ENCODE measurements at places on chromosomes 2 and 18. TPM values are rescaled to one million over a fixed set of nuclear protein-coding genes. Genes with fewer than 3 reads are reported as not detected.
A peak's percentile ranks its signal among the peaks of the same experiment; 100 is the strongest.

Gene UGT1A3
- total RNA-seq: not detected

DNA sequence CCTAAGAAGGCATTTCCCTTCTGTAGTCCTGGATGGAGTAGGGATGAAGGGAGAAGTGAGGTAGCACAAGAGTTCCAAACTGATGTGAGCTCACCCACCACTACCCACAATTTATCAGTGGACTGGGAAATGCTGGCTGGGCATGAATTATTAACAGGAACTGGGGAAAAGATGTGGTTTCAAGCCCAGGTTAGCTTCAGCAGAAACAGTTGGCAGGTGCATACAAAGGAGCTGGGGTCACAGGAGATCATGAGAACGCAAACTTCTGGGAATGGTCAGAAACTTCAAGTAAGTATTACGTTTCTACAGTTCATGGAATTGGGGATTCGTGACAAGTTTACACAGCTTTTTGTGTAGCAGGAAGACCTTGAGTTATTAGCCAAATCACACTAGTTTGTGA lies 5.4 kb downstream of the CCDC141 start:
- no peak for DNase-seq

- DNase-seq: no peak
Measured at GRCh38 chr2:127660291-127660578, 14.3 kb downstream of the GPR17 start.

- no peak for DNase-seq
Measured at GRCh38 chr2:109060496-109060895, 68.5 kb upstream of the SH3RF3 start.

Gene SIX3
- total RNA-seq: not detected

GRCh38 chr18:59792353-59792752 lies 95.1 kb upstream of the CCBE1 start:
- DNase-seq: no peak

- no peak for DNase-seq
Measured at GRCh38 chr2:195647302-195647701, 9.7 kb upstream of the SLC39A10 start.

DNA sequence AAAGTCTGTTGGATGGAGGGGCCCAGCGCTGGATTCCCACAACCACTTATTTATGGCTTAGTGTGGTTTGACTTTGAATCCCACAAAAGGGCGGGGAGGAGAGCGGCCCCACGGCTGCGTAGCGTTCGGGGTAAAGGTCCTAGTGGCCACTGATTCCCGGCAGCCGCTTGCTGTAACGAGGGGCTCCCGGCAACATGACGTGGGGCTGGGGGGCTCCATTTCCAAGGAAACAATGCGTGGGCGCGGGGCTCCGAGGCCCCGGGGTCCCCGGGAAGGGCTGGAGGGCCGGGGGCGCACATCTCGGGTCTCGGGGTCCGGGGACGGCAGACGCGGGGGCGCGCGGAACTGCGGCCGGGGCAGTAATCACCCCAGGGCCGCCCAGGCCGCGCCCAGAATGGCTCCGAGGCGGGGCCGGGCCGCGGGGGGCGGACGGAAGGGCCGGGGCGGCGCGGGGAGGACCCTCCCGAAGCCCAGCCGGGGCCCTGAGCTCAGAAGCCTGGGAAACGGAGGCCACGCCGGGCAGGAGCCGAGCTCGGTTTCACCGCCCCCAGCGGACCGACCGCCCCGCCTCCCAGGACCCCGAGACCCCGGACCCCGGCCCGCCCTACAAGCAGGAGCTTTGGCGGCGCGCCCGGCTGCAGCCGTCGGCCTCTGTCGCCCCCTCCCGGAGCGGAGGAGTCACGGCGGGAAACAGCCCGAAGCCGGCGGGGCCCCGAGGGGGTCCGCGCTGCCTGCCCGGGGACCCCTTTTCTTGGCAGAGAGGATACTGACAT lies 11.9 kb upstream of the MLPH start:
- DNase-seq: peak; percentile 88

Gene ERMN
- total RNA-seq: 3.6 TPM

GRCh38 chr2:62933398-62933917 lies 117.2 kb upstream of the OTX1 start:
- no peak for DNase-seq

DNA sequence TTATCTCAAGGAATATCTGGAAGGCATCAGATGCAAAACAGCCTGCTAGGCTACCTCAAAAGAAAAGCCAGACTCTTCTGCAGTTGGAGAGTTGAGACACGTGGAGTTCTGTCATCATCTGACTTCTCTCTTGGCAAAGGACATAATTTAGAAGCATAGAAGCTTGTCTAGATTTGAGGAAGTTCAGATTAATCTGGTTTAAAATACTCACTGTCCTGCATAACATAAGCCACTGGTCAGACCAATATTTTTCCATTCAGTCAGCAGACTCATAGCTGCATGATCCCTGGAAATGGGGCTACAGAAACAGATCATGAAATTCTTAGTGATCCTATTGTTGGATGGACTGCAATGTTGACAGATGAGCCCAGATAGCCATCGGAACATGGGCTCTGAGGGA lies 349.0 kb downstream of the TXNL1 start:
- DNase-seq: no peak

Gene E2F6
- total RNA-seq: 9.8 TPM

GRCh38 chr2:242029422-242030225 lies 160.1 kb downstream of the RTP5 start:
- DNase-seq: no peak

DNA sequence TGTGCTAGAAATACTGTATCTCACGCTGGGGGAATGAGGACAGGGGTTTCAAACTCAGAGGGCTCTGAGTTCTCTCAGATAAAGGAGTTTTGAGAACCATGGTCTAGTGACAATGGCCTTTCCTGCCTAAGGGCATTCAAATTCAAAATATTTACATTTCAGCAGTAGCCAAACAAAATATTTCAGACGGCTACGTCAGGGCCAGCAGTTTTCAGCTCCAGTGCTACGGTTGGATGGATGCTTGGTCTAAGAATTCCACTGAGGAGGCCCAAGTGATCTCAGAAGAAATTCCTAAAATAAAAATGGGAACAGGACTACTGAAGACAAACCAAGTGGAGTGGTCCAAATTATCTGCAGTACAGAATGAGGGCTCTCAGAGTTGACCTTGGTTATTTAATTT lies 41.1 kb upstream of the SCG2 start:
- no peak for DNase-seq

All from activated naive CD8-positive, alpha-beta T cell treated with anti-CD3 and anti-CD28 coated beads, Interleukin-2, amount 10 ng/mL, durations not matched to agents 7 days and 5 days (primary cell).